ENCODE measurements at places on chromosomes 6 and 20.
A peak's percentile ranks its signal among the peaks of the same experiment; 100 is the strongest.

GRCh38 chr6:75946146-75946831 lies 126.2 kb downstream of the IMPG1 start:
- no peak for DNase-seq

DNA sequence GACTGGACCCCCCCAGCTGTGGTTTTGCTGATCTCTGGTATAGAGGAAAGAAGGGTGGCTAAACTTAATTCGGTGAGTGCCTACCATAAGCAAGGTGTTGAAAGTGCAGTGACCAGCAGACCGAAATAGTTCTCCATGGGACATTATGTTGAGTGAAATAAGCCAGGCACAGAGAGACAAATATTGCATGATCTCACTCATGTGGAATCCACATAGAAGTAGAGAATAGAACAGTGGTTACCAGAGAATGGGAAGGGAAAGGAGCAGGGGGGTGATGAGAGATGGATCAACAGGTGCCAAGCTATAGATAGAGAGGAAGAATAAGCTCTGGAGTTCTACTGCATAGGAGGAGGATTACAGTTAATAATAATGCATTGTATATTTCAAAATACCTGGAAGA lies 9.7 kb upstream of the GCNT2 start:
- DNase-seq, result no peak

GRCh38 chr6:28867086-28867409 lies 56.7 kb downstream of the TRIM27 start:
- peak; percentile 46 for DNase-seq

- DNase-seq, result no peak
These were observed 13.5 kb downstream of the REV3L start for GRCh38 chr6:111469543-111469942.

GRCh38 chr20:49631061-49631716 lies 63.3 kb upstream of the PTGIS start:
- DNase-seq, result no peak

- no peak for DNase-seq
These were observed 21.3 kb upstream of the UTRN start for GRCh38 chr6:144263786-144264185.

DNA sequence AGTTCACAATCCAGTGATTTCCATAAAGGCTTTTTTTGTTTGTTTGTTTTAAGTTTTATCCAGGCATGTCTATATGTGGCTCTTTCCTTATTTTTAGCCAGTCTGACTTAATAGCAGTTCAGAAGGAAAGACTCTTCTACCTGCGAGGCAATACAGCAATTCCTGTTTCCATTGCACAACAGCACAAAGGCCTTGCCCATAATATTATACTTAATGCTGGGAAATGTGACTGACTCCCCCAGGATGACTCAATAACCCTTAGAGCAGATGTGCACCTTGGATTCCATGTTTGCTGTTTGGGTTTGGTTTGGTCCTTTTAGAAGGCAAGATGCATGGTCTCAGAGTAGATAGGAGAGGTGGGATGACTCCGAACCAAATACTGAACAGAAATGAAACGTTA lies 184.1 kb downstream of the MTFR2 start:
- DNase-seq, result no peak

- no peak for DNase-seq
These were observed 17.3 kb downstream of the TRIM26 start for GRCh38 chr6:30195951-30196350.

DNA sequence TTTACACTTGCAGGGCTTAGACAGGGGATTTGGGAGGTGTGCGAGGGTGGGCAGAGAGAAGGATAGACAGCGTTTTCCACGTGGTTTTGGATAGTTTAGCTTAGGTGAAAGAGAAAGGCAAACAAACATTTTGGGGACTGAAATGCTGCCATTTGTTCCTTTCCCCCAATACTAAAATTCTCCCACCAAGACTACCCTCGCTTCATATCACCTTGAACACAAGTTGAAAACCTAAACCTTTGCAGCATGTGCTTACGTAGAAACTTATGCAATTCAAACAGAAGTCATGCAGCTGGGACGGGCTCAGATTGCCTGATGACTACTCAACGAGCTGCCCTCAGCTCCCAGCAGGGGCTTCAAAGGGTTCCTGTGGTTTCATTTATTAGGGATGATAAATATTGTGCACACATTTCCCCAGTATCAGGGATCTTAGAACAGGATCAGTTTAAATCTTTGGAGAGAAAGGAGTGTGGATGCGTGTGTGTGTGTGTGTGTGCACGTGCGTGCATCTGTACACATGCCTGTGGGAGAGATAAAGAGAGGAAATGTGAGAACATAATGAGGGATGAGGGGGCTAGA lies 77.3 kb downstream of the SLC22A23 start:
- DNase-seq, result no peak

- no peak for DNase-seq
These were observed 553.6 kb upstream of the MAP3K7 start for GRCh38 chr6:91140449-91140848.

DNA sequence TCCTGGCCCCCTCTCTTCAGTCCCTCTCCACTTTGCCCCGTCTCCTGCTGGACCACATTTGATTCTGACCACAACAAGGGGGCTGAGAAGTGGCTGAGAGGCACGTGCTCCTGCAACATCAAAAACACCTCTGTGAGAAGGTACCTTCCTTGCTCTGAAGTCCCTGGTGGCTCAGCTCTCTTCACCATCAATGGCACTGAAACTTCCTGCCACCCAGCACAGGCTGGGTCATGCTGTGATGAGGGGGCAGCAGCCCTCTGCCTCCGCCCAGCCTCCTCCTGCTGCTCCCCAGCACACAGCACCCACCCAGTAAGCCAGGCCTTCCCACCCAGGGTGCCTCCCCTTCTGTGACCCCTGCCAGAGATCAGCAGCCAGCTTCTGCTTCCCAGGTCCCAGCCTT lies 10.3 kb downstream of the ZMYND8 start:
- peak; percentile 32 for DNase-seq

GRCh38 chr6:42407379-42407778 lies 44.3 kb downstream of the TRERF1 start:
- no peak for DNase-seq

DNA sequence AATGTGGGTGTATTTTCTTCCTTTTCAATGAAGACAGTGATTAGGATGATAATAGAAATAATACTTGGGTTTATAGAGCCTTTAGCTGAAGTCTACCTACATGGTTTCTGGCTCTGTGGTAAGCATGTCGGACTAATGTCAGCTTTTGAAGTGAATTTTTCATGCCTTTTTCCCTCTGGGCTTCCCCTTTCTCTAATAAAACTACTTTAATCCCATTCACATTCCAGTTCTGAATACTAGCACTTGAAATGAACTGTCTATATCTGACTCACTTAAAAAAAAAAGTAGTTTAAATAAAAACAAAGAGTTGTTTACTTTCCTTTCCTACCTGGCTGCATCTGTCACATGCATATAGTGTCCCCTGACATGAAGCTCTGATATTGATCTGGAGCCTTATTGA lies 545.9 kb upstream of the FLRT3 start:
- DNase-seq, result no peak

GRCh38 chr6:73144516-73144915 lies 80.8 kb downstream of the KHDC1L start:
- no peak for DNase-seq

- no peak for DNase-seq
These were observed 46.4 kb upstream of the ADTRP start for GRCh38 chr6:11824986-11825385.

- DNase-seq, result no peak
These were observed 156.1 kb upstream of the CITED2 start for GRCh38 chr6:139530561-139530960.

- DNase-seq, result no peak
These were observed 77.1 kb downstream of the NINL start for GRCh38 chr20:25508083-25508770.

- DNase-seq, result no peak
These were observed 87.9 kb downstream of the UNC5CL start for GRCh38 chr6:40950986-40951698.

- DNase-seq, result no peak
These were observed 131.6 kb downstream of the UTRN start for GRCh38 chr6:144416773-144417172.

GRCh38 chr6:37731888-37732287 lies 34.2 kb upstream of the MDGA1 start:
- DNase-seq, result peak; percentile 59

DNA sequence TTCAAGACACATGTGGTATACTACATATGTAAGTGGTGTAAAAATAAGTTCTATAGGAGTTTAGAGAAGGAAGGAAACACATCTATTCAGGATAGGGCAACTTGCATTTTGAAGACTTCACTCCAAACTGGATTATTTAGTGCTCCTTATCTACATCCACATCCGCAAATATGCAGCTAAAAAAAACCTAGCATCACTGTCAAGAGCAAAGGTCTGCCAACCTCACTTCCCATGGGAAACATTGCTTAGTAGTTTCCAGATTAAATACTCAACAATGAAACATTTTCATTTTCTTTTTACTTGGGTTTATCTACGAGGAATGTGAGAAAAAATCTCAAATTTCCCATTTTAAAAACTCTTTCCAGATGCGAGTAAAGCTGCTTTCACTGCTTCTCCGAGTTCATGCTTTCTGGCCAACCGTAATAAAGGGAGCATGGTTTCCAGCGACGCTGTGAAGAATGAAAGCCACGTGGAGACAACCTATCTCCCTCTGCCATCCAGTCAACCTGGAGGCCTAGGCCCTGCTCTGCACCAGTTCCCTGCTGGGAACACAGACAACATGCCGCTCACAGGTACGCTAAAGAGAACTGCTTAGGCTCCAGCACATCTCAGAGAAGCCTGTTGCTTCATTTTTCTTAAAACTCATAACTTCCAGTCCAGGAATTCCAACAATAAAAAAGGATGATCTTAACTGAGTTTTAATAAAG lies 48.2 kb downstream of the RFX6 start:
- DNase-seq, result no peak
